Activated naive CD4-positive, alpha-beta T cell (primary cell): ENCODE measurements at places on chromosomes 6 and 20.

- no peak for DNase-seq
Measured at GRCh38 chr6:52124126-52125121, 37.0 kb upstream of the PKHD1 start.

DNA sequence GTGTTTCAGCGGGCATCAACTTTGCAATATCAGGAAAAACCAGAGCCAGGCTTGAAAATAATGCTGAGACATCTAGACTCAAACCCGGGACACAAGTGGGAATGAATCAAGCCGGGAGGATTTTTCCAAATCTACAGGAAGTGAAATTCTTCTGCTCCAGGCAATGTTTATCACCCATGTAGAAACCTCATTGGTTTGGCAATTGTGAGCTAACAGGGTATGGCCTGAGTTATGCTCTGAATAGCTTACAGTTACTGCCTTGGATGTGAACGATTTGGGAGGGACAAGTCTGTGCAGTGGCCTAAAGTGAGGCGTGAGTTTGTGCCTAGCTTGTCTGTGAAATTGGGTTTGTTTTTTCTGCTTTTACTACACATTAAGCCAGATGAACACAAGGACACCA, 87.4 kb downstream of the PCSK2 start:
- DNase-seq = no peak

DNA sequence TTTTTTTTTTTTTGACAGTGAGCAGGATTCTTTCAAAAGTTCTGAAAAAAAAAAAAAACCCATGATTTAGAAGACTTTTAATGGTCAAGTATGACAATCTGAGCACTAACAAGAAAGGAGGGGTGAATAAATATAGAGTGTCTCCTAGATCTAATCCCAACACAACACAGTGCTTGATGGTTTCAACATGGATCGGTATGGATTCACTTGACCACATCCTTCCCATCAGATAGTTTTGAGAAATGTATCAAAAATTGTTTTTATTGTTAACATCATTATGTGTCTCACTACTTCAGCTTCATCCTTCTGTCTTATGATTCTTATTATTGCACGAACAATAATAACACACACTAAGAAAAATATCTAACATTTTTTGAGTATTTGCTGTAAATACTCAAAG, 21.0 kb downstream of the KIF13A start:
- DNase-seq = no peak

DNA sequence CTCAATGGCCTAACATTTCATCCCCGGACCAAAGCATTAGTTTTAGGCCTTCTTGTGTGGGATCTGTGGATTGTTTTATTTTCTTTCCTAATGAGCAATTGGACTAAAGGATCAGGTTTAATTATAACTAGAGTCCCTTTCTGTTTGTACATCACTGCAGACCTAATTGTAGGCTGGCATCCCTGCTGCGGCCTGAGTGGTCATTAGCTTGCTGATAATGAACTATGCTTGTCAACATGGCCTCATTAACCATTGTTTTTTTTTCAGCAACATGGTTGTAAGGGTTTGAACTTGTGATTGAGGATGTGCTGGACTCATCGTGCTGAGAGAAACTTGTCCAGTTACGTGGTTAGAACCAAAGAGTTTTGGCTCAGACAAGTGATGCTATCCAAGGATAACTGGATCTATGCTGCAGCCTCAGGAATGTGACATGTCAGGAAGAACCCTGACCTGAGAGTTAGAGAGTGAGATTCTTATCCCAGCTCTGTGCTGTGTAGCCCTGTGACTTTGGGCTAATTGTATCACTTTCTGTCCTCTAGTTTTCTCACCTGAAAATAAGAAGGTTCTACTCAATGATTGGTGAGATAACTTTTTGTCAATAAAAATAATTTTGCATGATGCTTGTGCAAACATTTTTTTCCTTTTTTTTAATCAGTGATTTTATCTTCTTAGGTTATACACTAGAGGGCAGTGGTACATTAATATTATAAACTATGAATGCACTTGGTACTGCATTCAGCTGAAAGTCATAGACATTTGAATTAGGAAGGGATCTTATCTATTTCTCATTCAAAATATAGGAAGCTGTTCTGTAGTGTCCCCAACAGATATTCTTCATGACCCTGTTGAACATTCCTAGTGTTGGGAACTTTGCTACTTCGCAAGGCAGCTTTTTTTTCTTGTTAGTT, 140.9 kb downstream of the RNF144B start:
- no peak for DNase-seq

GRCh38 chr20:63738687-63739129, 868 bp upstream of the SLC2A4RG start:
- DNase-seq = no peak

- no peak for DNase-seq
Measured at GRCh38 chr6:25035174-25035511, 99.4 kb upstream of the RIPOR2 start.

DNA sequence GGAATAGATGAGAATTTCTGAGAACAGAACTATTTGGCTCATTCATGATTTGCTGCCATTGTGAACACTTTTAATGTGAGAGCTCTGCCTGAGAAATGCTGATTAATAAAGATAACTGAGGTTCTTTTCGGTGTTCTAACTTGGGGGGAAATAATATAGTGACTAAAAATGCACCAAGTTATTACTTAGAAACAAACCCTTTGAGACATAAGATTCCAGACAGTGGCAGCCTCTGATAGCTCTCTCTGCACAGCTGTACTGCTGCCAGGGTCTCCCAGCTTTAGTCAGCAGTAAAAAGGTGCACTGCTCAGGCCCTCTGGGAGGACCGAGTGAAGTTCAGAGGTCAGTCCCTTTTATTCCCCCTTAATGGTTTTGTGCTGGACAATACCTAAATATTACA, 2.5 kb upstream of the PRDM1 start:
- no peak for DNase-seq

DNA sequence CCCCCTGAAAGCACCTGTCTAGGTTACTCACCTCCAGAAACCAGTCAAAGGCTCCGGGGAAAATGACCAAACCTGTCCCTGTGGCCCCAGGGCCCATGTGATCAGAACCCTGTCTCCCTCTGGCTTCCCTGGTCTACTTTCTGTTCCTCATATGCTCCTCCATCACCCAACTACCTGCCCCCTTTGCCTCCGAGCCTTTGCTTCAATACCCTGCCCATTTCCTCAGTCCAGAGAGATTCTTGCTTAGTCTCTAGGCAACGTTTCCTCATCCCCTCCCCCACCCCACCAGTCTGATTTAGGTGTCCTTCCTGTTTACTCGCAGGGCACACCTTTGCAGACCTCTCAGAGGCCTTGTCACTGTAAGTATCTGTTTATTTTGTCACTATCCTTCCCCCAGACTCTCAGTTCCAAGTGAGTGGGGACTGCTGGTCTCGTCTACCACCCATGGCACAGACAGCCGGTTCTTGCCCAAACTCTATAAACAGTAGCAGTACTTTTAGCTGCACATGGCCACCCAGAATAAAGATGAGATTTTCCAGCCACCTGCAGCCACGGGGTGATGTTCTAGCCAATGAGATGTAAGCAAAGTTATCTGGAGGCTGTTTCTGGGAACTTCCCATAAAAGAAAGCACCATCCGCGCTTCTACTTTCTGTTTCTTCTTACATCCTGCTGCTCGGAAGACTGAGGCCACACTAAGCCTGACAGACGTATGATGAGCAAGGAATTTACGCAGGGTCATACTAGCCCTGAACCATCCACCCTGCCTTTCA, 13.3 kb downstream of the ELOVL5 start:
- DNase-seq = peak; percentile 49
